GM04504 (cell line): ENCODE measurements at places on chromosomes 7 and 10.

- DNase-seq: no peak
These were observed 55.4 kb upstream of the LMTK2 start for GRCh38 chr7:98051118-98051744.

DNA sequence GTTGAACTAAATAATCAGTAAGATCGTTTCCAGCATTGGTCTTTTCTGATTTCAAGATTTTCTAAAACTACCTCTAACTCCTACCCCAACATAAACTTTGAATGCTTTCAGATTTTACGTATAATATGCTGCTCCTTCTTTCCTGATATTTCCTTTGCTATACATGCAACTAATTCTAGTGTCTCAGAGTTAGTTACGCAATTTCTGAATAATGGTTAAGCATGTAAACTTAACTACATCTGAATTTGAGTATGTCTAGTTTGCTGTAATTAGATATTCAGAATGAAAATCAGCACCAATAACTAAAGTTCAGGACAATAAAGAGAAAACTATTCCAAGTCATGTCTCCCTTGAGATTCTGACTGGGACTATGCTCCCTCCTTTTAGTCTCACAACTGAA, 71.0 kb downstream of the SEMA3C start:
- no peak for DNase-seq

DNA sequence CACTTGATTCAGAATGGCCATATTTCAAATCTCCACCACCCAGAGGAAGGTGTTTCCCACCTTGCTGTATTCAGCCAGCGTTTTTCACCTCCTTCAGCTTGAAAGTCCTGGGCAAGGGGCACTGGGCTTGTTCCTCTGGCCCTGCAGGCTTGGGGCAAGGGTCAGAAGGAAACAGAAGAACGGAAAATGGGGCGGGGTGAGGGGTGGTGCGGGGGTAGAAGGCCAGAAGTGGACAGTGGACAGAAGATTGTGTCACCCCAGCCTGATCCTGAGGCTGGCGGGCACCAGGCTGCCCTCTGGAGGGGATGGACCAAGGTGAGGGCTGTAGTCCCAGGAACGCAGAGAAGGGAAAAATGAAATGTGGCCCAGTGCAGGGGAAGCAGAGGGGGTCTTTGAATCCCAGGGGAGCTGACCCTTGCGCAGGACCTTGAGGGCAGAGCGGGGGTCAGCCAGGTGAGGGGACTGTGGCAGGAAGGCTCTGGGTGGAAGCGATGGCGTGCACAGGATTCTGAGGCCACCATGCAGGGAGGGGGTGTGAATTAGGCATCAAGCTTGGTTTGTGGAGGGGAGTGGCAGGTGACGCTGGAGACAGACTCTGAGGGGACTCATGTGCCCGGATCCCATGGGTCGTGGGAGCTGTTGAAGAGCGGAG, 23.0 kb downstream of the TMEM120A start:
- no peak for DNase-seq

GRCh38 chr10:131114846-131115245, 196.7 kb downstream of the TCERG1L start:
- no peak for DNase-seq

- no peak for DNase-seq
These were observed 16.5 kb upstream of the CLDN3 start for GRCh38 chr7:73786588-73786987.

DNA sequence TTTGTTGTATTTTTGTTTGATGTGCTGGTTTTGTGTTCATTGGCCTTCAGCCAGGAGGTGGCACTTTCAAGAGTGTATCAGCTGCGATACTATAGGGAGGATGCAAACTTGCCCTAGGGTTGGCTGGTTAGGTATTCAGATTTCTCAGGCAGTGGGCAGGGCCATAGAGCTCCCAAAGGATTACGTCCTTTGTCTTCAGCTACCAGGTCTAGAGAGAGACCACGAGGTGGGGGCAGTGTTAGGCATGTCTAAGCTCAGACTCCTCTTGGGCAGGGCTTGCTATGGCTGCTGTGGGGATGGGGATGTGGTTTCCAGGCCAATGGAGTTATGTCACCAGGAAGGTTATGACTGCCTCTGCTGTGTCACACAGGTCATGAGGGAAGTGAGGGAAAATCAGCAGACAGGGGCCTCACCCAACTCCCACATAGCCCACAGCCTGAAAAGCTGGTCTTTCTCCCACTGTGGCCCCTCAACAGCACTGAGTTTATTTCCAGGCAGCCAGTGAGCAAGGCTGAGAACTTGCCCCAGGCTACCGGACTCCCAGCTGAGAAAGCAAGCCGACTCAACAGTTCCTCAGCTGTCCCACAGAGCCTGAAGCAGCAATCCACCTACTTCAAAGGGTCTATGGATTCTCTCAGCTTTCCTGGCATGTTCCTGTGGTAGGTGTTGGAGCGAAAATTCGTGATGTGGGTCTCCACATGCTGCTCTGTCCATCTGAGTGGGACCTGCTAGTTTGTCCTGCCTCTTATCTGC, 227.4 kb upstream of the COBL start:
- no peak for DNase-seq

DNA sequence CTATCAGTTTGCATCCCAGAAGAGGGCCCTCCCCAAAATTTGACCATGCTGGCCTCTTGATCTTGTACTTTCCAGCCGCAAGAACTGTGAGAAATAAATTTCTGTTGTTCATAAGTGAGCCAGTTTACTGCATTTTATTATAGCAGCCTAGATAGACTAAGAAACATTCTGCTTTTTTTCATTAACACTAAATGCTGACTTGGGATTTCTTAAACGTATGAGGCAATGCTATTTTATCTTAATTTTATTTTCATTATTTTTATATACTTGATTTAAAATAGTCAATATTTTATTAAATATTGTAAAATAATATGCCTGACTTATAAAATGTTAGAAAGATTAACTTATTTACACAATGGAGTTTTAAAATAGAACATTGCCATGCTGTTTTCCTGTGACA, 341.8 kb upstream of the CNTNAP2 start:
- DNase-seq: no peak

DNA sequence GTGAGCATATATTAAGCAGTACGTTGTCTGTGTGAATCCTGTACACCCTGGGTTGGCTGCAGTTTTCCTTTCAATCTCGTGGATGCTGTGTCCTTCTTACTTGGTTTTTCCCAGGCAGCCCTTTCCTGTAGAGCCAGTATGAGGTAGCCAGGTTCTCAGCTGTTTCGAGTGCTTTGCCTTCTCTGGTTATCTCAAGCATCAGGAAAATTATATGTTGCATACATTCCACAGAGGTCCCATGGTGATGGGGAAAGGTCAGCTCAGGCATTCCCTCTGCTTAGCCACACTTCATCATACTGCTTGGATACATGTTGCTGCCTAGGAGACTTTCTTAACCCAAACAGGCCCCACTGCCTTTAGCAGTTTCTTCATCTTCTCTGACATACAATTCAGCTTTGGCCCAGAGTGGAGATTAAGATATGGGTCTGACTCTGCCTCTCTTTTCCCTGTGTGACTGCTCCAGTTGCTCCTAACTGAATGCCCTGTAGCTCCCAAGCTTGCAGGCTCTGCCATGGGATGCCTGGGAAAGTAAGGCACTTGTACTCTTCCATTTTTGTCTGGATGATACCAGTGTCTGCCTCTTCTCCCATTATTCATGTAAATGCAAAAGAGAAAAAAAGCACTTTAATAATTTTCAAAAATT, 11.3 kb downstream of the GNAI1 start:
- peak; percentile 66 for DNase-seq

DNA sequence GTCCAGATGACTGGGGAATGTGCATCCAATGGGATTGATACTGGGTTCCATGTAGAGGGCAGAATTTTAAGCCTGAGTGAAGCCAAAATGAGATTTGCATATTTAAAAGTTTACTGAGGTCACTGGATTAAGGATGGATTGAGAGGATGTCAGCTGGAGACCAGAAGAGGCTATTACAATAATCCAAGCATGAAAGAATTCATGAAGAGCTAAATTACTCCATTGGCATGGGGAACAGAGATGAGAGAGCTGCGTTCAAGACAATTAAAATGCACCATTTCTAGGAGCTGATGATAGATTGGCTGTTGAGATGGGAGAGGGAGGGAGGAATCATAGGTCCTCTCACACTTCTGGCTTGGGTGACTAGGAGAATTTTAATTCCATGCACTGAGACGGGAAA, 158.5 kb downstream of the JCAD start:
- no peak for DNase-seq

DNA sequence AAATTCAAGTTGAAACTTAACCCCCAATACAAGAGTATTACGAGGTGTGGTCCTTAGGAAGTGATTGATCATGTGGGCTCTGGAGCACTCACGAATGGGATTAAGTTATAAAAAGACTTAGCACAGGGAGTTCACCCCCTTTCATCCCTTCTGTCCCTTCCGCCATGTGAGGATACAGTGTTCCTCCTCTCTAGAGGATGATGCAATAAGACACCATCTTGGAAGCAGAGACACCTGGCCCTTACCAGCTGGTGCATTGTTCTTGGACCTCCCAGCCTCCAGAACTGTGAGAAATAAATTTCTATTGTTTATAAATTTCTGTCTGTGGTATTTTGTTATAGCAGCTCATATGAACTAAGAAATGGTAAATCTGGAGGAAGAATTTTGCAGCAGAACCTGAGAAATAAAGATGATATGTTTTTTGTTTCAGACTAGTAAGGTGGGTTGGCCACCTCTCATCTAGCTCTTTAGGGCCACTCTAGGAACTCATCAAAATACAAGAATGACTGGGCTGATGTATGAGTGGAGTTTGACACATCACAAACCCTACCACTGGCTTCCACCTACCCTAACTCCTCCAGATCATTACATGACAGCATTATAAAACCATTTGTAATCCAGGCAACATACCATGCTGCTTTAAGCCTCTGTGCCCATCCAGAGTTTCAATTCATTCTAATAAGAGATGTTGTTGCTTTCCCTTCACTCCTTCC, 22.4 kb downstream of the SLC26A5 start:
- no peak for DNase-seq

- no peak for DNase-seq
These were observed 13.7 kb upstream of the HERC4 start for GRCh38 chr10:68088740-68089139.

DNA sequence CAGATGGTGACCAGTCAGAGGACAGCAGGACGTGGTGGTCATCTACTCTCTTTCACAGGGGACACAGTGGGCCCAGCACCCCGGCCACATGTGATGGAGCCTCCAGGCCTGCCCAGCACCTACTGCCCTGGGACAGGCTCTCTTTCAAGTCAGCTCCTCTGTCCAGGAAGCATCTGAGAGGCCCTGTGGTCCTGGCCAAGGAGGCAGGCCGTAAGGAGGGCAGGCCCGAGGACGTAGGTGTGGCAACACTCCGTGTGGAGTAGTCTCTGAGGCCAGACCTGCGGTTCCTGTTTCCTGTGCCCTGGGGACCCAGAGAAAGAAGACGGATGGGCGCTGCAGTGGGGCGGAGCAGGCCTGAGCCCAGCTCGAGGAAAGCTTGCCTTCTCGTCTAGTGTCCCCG, 179.2 kb downstream of the EBF3 start:
- DNase-seq: no peak

DNA sequence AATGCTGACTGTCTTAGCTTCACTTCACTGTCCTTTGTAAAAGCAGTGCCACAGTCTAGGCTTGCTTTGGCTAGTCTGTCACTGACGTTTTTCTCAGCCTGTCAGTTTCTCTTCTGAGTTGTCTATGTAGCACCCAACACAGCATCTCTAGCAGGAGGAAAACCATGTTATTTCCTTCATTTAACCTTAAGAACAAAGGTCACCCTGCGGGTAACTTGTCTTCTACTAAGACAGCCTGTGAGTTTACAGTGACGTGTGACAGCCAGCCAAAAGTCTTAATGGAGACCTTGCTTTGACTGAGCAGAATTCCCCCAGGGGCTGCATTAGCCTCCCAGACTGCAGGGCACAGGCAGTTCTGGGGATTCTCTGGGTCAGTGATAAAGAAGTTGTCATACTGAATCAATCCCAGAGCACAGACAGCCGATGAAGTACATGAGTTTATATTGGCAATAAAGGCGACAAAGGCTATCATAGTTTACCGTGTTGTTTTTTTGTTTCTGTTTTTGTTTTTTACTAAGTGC, 296.0 kb upstream of the KIAA1217 start:
- DNase-seq: no peak

DNA sequence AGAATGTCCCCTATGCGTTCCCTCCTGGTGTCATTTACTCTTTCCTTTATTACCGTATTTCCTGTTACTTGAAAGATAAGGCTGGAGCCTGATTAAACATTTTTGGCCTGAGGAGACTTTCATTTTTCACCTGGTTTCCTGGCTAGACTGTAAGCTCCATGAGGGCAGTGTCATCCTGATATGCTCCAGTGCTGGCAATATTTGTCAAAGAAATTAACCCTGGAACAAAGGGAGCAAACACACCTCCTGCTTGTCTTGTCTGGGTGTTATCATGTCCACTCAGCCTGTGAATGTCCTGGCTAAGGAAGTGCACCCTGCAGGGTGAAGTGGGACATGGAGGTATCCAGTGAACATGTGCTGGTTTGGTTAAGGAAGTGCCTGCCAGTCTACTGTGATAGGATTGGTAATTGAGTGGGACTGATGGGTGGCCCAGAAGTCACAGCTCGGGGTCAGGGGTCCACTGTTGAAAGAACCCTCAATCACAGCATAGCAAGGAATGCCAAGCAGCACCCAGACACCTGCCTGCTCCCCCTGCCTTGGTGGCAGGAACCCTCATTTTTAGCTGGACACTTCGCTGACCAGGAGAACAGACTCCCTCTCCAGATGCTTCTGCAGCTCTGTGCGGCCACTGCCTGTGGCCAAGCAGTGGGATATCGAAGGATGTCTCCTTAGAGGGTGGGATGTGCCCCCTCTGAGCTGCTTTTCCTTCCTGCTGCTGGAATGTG, 20.9 kb upstream of the PPIA start:
- no peak for DNase-seq

GRCh38 chr7:144529269-144529926, 125.9 kb upstream of the NOBOX start:
- DNase-seq: no peak

GRCh38 chr10:77605466-77605865, 32.1 kb downstream of the KCNMA1 start:
- no peak for DNase-seq
